Left cardiac atrium (tissue), 4 donors: ENCODE measurements at places on chromosomes 3 and 15. TPM values are rescaled to one million over a fixed set of nuclear protein-coding genes. Genes with fewer than 3 reads are reported as not detected.

Gene REC114
- 1.8 TPM for total RNA-seq

Gene SENP8
- total RNA-seq: 3.6 TPM

Gene SAMD7
- not detected for total RNA-seq

Gene XCR1
- total RNA-seq: 0.09 TPM

Gene AMIGO3
- total RNA-seq: not detected

Gene POLQ
- total RNA-seq: 0.79 TPM

Gene ALG3
- total RNA-seq: 28.2 TPM

Gene ZNF860
- total RNA-seq: 0.29 TPM
